ENCODE measurements at places on chromosomes 6 and 20.

- DNase-seq = no peak
Observed at GRCh38 chr6:4772750-4773149, 3.5 kb upstream of the CDYL start.

GRCh38 chr6:163335671-163336545 is 78.6 kb upstream of the QKI start:
- DNase-seq = no peak

- no peak for DNase-seq
Observed at GRCh38 chr6:111367393-111368088, 115.5 kb downstream of the REV3L start.

- DNase-seq = peak; percentile 69
Observed at GRCh38 chr6:72580281-72580940, 41.5 kb upstream of the KCNQ5 start.

GRCh38 chr6:37798436-37799262 is 20.9 kb upstream of the ZFAND3 start:
- DNase-seq = no peak

Measured in GM04503 (cell line).